ENCODE measurements at places on chromosomes 6 and 20.

- no peak for DNase-seq
Measured at GRCh38 chr6:6997263-6998193, 110.2 kb upstream of the RREB1 start.

DNA sequence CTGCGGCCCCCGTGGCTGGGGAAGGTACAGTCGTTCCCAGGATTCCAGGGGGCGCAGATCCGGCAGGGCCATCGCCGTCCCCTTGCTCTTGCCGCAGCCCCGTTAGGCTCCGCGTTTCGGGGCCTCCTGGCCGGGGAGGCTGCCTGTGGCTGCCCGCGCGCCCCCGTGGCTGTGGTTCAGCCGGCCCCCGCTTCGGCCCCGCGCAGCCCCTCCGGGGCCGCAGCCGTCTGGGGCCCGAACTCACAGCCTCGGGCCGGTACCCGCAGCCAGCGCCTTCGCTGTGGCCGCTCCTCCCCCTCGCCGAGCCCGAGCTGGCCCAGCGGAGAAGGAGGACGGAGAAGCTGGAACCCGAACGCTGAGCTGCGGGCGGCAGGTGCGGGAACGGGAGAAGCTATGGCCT is 1826.9 kb upstream of the DEFB115 start:
- DNase-seq = no peak

DNA sequence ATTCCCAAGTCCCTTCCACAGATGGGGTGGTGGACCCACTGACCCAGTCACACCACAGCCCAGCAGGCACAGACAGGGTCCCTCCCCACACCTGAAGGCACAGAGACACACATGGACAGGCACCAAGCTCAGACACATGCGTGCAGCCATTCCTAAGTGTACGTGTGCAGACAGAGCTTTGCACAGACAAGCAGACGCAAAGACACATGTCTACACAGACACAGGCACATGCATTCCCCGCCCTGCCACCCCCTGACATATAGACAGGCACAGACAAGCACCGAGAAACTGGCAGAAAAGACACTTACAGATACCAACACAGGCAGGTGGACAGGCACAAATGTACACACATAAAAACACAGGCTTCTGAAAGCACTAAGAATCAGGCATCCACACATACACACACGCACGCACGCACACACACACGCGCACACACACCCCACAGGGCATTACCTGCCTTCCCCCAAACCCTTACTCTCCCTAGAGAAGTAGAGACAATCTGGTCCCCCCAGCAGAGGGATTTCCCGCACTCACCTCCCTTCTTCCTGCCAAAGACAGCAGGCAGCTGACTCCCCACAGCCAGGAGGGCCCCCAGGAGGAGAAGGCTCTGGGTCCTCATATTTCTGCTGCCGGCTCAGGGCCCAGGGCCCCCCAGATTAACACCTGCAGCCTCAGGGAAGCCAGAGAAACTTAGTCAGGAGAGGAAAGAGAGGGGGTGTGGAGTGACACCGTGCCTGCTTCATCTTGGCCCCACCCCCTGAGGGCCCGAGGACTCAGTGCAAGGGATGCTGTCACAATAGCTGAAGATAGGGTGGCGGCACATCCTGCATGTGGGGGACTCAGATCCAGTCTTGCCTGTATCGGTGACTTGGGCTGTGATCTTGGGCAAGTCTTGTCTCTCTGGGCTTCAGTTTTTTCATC is at the start of gene WFDC5:
Gene WFDC5 (minus strand): TSS at position 710 of the 921 bp plus-strand sequence. CDS start 91 bp downstream, at position 619.
- no peak for DNase-seq

GRCh38 chr6:30793521-30794194 is 49.3 kb upstream of the IER3 start:
- peak; percentile 55 for DNase-seq

GRCh38 chr20:36499723-36500501 is 41.4 kb upstream of the MYL9 start:
- no peak for DNase-seq

- DNase-seq = no peak
Measured at GRCh38 chr20:20864351-20865096, 152.1 kb upstream of the RALGAPA2 start.

GRCh38 chr6:155850408-155850841 is 394.8 kb upstream of the NOX3 start:
- peak; percentile 10 for DNase-seq

- DNase-seq = no peak
Measured at GRCh38 chr6:82954937-82955577, 110.6 kb downstream of the UBE3D start.

GRCh38 chr20:24742436-24742835 is 206.6 kb upstream of the CST7 start:
- DNase-seq = no peak

GRCh38 chr6:112100561-112100960 is 13.2 kb downstream of the FAM229B start:
- DNase-seq = no peak

GRCh38 chr6:11393713-11394627 is 143.6 kb upstream of the TMEM170B start:
- no peak for DNase-seq

GRCh38 chr20:11153819-11154218 is 480.0 kb upstream of the JAG1 start:
- no peak for DNase-seq

DNA sequence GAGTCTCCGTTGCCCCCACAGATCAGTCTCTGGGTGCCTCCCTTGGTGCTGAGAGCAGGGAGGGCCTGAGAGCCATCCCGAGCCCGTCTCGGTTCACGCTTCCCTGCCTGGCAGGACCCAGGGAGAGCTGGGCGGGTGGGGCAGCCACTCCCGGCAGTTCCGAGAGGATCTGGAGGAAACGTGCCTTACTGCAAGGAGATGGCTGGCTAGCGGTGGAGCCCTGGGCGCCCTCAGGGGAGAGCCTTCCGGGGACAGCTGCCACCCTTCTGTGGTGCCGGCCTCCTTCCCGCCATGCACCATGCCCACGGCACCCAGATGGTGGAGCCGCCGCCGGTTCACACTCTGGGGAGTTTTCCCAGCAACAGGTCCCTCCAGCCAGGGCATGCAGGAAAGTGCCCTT is 45.8 kb upstream of the SLCO4A1 start:
- no peak for DNase-seq

DNA sequence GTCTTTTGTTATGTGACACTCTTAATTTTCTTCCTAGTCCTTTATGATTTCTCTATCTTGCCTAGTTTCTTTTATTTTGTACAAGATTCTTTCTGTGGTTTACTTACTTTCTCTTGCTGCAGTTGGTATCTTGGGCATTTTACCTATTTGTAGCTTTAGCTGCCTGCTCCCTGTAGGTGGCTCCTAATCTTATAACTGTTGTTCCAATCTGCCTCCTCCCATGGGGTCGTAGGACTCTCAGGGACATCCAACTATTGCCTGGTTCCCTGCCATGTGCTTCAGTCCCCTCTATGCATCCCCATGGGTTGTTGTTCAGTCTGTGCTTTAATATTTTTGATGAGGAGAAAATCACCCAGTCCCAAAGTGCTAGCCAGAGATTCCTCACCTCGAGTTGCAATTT is 31.4 kb downstream of the RIN2 start:
- DNase-seq = no peak

- peak; percentile 87 for DNase-seq
Measured at GRCh38 chr6:14276667-14277404, 159.3 kb downstream of the CD83 start.

- DNase-seq = no peak
Measured at GRCh38 chr6:90272895-90273294, 23.7 kb downstream of the BACH2 start.

GRCh38 chr20:4082406-4083097 is 67.2 kb upstream of the RNF24 start:
- peak; percentile 77 for DNase-seq

DNA sequence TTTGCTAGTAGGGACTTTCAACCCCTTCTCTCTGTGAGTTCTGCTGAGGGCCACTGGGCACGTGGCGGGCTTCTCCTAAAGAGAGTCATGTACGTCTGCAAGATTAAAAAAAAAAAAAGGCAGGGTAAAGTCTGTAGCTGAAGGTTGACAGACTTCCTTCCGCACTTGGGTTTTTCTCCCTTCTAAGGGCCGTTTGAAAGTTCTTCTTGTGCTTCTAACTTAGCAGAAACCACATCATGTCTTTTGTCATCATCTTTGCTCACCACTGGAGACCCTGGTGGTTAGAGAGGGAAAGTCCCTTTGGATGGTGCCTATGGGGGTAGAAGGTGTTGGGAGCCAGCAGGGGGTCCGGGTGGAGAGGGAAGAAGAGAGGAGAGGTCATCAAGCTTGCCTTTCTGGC is 31.4 kb downstream of the PRDM1 start:
- peak; percentile 69 for DNase-seq

- DNase-seq = no peak
Measured at GRCh38 chr6:88493717-88494116, 327.6 kb upstream of the CNR1 start.

- DNase-seq = peak; percentile 7
Measured at GRCh38 chr6:85403331-85404015, 46.4 kb upstream of the NT5E start.

GRCh38 chr6:132797951-132798868 is at the start of gene SLC18B1:
SLC18B1 (minus strand) TSS chr6:132798637; CDS start chr6:132798456, 181 bp downstream.
- DNase-seq = peak; percentile 70

DNA sequence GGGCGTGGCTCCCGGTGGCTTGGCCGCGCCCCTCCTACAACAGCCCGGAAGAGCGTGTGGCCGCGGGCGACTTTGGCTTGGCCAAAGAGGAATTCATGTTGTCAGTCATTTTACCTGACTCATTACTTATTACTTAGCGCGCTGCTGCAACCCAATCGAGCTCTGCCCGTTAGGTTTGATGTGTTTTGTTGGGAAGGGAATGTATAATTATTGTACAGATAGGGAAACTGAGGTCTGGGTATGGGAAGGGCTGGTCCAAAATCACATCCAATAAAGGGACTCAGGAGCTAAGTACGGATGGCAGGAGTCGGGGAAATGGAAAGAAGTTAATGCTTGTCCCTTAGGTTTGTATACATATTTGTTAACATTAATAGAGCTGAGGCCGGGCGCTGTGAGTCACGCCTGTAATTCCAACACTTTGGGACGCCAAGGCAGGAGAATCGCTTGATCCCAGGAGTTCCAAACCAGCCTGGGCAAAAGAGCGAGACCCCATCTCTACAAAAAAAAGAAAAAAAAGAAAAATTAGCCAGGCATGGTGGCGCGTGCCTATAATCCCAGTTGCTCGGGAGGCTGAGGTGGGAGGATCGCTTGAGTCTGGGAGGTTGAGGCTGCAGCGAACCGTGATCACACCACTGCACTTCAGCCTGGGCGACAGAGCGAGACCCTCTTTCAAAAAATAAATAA is 639 bp upstream of the ZNF335 start:
- DNase-seq = peak; percentile 99

DNA sequence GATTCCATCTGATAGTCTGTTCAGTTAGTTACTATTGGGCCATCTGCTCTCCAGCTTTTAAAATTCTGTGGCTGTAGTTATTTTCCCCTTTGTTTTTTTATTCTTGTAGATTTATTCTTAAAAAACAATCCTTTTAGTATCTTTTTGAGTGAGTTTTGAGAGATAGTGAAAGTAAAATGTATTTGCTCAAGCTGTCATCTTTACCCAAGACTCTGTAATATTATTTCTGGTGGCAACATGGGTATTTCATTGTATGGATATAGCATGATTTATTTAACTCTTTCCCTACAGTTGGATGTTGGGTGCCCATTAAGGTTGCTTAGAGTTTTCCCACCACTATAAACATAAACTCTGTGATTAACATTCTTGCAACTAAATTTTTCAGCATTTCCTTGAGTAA is 24.6 kb downstream of the STK4 start:
- DNase-seq = no peak

DNA sequence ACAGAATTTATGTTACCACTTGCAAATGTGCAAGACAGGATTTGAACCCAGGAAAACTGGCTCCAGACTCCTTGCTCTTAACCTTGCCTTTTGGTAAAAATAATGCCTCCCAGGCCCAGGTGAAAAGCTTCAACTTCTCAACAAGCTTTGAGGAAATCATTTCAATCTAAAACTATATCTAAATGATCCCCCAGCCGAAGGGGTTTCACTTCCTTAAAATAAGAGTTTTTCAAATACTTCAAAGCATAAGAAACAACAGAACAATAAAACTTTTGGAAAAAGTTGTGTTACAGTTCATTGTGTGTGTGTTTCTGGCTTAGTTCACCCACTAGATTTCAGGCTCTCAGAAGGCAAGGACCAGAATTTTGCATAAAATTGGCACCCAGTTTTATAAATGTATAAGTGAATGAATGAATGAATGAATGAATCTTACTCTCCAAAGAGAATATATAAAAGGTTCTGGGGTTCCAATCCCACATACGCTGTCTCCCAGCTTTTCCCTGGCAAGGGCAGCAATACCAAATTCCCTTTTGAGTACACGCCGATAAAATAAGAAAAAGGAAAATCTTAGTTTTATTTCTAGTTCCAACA is 5.4 kb downstream of the OR2H2 start:
- DNase-seq = no peak

GRCh38 chr6:108200631-108201030 is 34.8 kb downstream of the NR2E1 start:
- DNase-seq = no peak

DNA sequence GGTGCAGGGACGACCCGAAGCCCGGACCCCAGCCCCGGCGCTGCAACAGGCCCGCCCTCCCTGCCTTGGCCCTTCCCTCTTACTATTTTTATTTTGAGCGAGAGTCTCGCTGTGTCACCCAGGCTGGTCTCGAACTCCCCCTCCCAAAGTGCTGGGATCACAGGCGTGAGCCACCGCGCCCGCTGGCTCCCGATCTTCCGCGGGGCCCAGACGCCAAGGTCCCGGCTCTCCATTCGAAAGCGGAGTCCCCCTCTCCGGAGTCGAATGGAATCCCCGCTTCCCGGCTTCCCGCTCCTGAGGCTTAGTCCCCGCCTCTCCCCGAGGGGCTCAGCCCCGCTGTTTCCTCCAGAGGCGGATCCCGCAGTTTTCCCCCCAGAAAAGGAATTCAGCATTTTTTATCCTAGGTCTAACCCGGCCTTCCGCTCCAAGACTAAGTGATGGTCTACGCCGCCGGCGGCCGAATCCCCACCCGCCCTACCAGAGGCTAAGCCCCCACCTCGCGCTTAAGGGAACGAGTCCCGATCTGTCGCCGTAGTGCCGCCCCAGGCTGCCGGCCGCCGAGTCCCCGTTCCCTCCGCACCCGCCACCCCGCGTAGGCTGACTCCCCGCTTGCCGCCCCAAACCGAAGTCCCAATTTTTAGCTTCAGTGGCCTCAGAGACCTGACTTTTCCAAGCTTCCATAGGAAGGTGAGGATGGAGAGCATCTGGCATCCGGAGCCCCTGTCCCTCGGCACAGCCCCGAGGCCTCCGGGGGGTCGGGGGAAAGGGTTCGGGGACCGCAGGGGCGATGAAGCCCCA is 11.5 kb upstream of the TMC2 start:
- peak; percentile 55 for DNase-seq

DNA sequence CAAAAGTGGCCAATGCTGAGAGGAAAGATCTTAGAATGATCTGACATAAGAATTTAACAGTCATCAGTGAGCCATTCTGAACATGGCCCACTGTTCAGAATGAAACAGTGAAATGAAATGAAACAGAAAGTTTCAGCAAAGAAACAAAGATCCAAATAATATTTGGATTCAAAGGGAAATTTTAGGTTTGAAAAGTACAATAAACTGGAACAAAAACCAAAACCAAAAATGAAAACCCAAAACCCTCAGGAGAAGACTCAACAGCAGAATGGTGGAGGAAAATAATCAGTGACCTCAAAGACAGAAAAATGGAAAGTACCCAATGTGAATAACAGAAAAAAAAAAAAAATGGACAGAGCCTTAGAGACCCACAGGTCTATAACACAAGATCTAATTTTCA is 66.1 kb upstream of the EMILIN3 start:
- peak; percentile 10 for DNase-seq

- no peak for DNase-seq
Measured at GRCh38 chr6:33072508-33073100, 845 bp downstream of the HLA-DPA1 start.

- DNase-seq = no peak
Measured at GRCh38 chr6:13355043-13355945, 27.0 kb upstream of the TBC1D7 start.
